ENCODE measurements at places on chromosomes 16 and 17.

GRCh38 chr16:24009955-24010354, 174.2 kb downstream of the PRKCB start:
- no peak for DNase-seq

GRCh38 chr16:79007614-79008013, 592.9 kb downstream of the MAF start:
- DNase-seq: no peak

GRCh38 chr16:59655031-59655430, 920.9 kb upstream of the GOT2 start:
- DNase-seq: no peak

DNA sequence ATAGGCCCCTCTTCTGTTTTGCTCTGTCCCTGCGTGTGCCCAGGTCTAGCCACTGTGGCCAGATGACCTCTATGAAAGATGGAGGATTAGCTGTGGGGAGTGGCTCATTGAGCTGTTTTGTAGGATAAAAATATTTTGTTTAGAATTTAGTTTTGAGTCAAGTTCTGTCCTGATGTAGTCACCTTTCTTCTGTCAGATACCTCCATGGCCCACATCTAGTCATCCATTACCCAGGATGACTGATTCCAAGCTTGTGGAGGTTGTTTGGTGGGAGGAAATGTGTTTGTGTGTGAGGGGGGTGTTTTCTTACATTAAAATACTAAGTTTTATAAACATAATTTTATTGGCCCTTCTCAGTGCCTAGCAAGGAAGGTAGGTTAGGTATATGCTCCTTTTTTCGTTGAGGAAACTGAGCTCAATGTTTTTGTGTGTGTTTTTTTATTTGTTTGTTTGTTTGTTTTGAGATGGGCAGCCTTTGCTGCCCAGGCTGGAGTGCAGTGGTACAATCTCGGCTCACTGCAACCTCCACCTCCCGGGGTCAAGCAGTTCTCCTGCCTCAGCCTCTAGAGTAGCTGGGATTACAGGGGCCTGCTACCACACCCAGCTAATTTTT, 16.3 kb downstream of the SNX11 start:
- no peak for DNase-seq

GRCh38 chr17:79933863-79934652, 94.8 kb upstream of the CBX4 start:
- DNase-seq: no peak

GRCh38 chr16:47916266-47916665, 239.5 kb downstream of the ABCC12 start:
- DNase-seq: no peak

DNA sequence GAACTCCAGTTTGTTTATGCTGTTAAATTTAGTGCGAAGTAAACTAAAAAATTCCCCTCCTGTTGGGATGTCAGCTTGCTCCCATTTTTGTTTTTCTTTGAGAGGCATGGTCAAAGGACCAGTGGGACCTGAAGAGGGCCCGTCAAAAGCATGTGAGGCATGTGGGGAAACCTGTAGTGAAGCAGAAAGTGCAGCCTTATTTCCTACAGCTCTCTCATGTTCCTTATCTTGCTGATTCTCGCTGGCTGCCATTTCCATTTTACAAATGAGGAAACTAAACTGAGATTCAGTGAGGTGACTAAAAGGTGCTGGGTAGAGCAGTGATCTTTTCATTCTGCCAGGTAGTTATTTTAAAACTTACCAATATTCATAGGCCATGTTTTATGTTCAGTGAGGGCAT, 27.1 kb downstream of the EPN2 start:
- DNase-seq: no peak

DNA sequence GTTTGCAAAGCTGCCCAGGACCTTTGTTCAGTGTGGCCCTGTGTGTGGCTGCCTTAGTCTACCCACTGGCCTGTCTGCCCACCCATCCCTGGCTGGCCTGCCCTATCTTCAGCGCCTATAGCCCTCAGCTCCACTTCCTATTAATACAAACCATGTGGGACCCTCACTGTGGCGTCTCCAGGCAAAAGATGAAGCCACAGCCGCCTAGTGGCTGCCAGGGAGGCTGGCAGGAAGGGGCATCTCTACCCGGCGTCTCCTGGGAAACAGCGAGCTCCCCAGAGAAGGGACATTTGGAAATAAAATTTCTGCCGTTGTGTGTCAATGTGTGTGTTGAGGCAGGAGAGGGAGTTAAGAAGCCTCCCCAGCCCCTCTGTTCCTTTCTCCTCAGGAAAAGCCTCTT, 31.5 kb downstream of the NEUROD2 start:
- DNase-seq: no peak

GRCh38 chr17:77446940-77447634, 306.3 kb downstream of the SEC14L1 start:
- no peak for DNase-seq

GRCh38 chr16:67236563-67237395, 9.8 kb downstream of the TMEM208 start:
- DNase-seq: no peak

DNA sequence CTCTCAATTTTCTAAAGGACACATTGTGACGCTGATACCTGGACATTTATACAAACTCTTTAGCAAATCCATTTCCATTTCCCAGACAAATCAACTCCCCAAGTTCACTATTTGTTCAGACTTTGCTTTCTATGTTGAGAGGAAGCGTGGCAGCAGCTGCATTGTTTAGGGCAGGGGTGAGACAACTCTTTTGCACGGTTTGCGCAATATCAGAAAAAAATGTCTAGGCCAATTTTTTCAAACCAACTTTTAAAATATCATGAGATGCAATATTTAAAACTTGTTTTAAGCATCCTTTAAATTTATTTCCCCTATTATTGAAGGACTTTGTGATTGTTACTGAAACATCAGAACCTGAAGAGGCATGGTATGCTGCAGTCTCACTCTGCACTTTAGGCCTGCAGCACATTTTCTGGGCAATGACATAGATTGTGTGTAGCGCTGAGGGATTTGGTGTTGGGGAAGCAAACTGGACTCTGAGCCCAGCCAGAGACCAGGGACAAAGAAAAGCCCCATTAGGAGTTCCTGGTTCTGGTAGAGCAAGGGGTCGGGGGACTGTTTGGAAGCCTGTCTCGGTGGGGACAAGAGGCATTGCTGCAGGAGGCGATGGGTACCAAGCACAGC, 6.4 kb upstream of the CCDC182 start:
- no peak for DNase-seq

DNA sequence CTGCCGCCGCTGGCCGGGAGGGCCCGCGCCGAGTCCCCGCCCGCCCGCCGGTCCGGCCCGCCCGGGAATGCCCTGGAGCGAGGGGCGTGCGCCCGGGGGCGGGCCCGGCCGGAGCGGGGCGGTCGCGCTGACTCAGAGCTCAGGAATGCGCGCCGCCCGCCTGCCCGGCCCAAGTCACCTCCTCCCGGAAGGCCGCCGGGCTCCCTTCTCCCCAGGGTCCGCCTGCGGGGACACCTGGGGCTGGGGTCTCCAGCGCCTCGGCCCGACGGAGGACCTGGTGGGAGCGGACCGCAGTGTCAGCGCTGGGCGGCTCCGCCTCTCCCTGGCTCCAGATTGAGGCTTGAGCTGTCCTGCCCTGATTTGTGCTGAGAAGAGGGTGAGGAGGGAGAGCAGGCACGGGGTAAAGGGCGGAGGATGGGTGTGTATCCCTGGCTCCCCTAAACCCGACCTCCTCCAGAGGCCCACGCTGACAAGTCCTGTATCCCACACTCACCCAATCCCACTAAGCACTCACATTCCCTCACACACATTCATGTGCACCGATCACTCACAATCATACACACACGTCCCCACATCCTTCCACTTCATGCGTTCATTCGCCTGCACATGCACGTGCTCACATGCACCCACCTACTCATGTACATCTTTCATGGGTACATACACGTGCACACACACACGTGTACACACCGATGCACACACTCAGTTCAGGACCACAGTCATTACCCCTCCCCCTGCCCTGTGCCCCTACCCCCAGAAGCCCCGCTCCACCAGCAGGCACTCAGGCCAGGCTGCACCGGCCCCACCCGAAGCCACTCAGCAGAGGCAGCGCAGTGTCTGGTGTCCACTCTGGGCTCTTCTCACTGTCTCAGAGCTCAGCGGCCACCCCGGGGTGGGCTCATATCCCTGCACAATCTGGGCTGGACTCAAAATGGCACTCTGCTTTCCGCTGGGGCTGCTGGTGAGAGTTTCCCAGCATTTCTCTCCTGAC, at the start of gene RHBDF1:
Gene RHBDF1 (minus strand): TSS at position 71 of the 988 bp plus-strand sequence. CDS start 7,616 bp downstream, outside the sequence.
- DNase-seq: no peak

DNA sequence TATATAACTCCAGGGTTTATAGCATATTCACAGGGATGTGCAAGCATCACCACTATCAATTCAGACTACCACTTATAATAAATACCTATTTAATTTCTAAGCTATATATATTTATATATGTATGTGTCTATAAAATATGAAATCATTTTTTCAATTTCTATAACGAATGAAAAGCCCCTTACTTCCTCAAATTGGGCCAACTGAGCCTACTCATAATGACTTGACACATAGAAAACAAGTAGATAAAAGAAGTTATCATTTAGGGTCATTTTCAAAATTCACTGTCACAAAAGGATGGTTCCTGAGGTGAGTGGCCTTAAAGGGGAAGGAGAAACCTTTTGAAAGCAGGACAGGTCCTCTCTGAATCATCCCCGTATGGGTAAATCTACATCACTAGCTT, 114.1 kb downstream of the ADCY9 start:
- no peak for DNase-seq

DNA sequence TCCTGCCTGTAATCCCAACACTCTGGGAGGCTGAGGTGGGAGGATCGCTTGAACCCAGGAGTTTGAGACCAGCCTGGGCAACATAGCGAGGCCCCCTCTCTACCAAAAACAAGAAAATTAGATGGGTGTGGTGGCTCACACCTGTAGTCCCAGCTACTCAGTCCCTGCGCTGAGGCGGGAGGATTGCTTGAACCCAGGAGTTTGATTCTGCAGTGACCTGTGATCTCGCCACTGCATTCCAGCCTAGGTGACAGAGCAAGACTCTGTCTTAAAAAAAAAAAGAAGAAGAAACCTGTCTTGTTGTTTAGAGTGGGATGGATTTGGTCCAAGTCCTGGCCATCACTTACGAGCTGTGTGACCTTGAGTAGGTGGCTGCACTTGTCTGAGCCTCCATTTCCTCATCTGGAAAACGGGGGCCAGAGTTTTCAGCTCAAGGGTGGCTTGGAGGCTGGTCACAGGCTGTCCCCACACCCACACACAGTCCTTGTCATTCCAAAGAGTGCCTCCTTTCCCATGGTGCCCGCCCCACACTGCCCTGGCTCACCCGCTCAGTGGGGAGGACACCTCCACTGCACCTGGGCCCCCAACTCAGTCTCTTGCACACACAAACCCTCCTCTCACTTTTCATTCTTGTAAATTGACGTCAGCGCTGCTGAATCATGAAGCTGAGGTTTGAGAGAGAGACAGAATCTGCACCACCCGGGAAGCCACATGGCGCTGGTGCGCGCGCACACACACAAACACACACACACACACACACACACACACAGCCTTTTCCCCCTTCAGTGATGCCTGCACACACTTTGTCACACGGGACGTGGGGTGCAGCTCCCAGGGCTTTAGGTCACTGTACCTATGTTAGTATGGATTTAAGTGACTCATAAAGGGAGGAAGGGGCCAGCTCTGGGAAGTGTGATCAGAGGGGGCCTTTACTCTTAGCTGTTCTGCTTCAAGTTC, 4.2 kb downstream of the SOCS1 start:
- peak; percentile 49 for DNase-seq

DNA sequence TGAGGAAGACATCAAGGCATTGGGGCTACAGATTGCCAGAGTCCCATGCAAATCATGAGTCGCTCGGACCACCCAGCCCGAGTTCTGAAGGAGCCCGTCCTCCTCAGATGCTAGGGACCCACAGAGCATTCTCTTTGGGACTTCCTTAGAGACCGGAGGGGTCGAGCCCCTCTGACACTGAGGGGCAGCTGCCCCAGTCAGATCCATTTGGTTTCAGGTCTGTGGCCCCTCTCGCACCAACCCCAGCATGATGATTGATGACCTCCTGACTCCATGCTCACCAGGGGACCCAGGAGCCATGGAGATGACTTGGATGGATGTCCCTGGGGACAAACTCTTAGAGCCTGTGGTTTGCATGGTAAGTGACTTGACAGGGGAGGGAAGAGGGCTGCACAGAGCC, 8.0 kb downstream of the PDF start:
- no peak for DNase-seq

DNA sequence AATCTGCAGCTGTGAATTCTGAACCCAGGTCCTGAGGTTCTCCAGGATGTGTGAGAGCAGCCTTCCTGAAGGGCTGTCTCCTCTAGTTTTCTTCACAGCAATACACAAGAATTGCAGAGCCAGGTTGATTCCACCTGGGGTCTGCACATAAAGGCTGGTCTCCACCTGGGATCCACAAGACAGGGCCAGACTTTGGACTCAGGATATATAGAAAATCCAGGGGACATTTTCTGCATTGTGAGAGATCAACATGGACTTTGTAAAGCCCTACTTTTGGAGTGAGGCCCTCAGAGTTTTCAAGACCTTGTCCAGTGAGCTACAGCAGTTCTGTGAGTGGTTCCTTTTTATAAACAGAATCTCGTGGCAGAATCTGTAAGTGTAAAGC, 6.3 kb downstream of the ZNF267 start:
- DNase-seq: no peak

DNA sequence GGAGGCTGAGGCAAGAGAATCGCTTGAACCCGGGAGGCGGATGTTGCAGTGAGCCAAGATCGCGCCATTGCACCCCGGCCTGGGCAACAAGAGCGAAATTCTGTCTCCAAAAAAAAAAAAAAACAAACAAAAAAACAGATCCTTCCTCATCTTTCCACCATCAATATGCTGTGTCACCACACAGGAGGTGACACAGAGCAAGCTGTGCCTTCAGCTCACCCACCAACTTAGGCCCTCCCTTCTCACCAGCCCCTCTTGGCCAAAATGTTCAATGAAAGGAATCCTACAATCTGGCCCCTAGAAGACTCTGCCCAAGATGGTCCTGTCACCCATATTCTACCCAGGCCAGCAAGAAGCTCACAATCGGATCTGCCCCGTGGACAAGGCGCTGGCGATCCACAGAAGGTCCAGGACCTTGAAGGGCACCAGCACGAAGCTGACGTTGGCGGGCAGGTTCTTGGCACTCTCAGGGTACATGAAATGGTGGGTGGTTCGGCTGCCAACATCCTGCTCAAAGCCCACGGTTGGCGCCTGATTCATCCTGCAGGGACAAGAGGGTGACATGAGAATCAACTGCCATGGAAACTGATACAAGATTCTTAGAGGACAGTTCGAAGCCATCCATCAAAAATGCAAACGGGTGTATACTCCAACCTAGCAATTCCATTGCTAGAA, 41.4 kb downstream of the DDX19A start:
- no peak for DNase-seq

GRCh38 chr17:81536299-81537290, 8.4 kb downstream of the FSCN2 start:
- no peak for DNase-seq

GRCh38 chr17:63960430-63960829, 12.3 kb downstream of the SCN4A start:
- no peak for DNase-seq

GRCh38 chr16:82603784-82604411, 22.9 kb upstream of the CDH13 start:
- no peak for DNase-seq

DNA sequence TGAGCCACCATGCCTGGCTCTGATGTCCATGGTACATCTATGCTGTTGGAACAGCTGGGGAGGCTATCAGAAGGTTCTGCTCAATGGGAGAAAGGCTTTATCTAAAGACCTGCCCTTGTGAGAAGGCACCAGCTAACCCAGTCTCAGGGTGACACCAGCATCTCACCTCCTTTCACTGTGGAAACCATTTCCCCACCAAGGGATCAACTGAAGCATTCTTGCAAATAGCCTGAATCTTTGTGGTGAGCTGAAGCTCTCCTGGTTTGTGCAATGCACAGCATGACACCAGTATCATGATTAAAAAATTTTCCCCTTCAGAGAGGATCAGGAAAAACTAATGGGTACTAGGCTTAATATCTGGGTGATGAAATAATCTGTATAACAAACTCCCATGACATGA, 5.1 kb downstream of the CCL18 start:
- DNase-seq: no peak
